ENCODE measurements at places on chromosomes 2 and 18. TPM values are rescaled to one million over a fixed set of nuclear protein-coding genes. Genes with fewer than 3 reads are reported as not detected.

DNA sequence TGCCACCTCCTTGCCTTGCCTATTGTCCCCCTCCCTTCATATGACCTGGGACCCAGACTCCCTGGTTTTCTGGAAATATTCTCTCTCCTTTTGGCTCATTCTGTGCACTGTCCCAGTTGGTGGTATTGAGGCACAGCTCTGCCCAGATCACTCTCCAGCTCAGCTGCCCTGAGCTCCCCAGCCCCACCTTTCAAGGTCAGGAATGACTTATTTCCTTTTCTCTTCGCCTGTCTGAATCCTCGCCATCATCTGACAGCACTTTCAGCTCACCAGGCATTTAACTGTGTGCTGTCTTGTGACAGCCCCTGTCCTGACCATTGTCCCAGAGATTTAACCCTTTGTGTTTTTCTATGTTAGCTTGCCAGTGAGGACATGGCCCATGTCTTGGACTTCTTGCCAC, 133.0 kb downstream of the MSH2 start:
- no peak for DNase-seq

Gene KIAA2012
- not detected for total RNA-seq

- no peak for DNase-seq
These were observed 131.4 kb upstream of the SLC1A4 start for GRCh38 chr2:64857581-64858471.

GRCh38 chr2:100427627-100428258, 10.3 kb upstream of the CHST10 start:
- no peak for DNase-seq

Gene CD207
- total RNA-seq = 1.1 TPM

DNA sequence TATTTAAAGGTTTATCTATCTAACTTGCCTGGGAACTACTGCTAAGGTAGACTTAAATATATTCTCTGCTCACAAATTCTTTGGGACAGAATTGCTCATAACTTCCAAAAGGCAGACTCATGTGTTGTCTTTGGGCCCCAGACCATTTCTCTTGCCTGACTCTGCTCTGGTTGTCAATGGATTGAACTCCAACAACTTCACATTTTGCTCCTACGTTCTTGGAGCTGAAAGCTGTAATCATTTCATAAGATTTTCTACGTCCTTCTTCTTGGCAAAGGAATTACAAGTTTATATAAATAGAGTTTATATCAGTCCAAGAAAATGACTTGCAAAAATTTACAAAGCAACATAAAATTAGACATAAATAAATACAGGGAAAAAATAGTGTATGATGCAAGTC, 32.9 kb upstream of the PPM1B start:
- DNase-seq = no peak

DNA sequence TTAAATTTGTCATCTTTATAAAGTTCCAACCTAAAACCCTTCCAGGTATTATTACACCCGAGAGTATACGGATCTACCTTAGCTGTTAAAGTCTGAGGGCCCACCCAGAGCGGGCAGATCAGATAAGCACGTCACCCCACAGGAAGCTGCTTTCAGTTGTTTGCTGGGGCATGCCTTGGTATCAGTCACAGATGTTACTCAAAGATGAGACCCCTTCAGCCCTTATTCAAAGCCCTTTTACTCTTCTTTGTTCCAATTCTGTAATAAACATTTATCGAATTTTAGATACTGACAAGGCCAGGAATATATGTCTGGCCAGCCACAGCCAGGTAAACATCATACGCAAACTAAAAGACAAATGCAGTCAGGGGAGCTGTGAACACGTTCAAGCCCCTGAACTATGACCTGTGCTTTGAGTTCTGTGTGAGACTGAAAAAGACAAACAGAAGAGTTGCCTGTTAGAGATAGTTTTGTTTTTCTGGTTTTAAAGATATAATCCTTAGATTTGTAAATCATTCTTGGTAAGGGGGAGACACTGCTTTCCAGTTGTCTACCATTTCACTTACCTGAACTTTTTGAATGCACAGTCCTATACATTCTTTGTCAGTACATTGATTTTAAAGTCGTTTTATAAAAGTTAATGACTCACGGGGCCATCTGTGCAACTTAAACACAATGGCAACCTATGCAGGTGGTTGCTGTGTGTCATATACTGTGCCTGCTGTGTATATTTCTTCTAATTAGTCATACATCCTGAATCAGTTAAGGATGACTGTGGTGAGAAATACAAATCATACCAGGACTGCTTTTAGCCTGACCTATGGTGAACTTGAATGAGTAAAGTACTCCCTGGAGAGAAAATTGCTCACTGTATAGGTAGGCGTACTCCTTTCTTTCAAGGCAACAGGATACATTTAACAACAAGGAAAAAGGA, 100.5 kb upstream of the ITPRID2 start:
- DNase-seq = no peak

DNA sequence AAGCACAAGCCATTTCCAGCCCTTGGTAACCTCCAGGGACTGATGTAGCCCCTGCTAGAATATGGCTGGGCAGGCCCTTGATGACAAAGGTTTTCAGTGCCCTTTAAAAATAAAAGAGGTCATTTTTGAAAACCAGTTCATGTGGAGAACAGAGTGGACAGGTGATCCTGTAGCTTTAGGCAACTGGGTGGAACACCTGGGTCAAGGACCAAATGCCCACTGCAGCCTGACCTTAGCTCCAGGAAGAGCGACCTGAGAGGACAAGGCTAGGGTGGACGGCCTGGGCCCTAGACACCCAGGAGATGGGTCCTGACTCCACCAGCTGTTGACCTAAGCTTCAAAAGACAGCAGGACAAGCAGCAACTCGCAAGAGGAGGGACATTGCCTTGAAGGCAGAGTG, 116.6 kb downstream of the LIPG start:
- no peak for DNase-seq

Gene IL37
- total RNA-seq = 1.3 TPM

Gene ZNF516
- 18.9 TPM for total RNA-seq

Gene TET3
- total RNA-seq = 6.6 TPM

GRCh38 chr2:127610561-127610960, 35.4 kb upstream of the GPR17 start:
- no peak for DNase-seq

DNA sequence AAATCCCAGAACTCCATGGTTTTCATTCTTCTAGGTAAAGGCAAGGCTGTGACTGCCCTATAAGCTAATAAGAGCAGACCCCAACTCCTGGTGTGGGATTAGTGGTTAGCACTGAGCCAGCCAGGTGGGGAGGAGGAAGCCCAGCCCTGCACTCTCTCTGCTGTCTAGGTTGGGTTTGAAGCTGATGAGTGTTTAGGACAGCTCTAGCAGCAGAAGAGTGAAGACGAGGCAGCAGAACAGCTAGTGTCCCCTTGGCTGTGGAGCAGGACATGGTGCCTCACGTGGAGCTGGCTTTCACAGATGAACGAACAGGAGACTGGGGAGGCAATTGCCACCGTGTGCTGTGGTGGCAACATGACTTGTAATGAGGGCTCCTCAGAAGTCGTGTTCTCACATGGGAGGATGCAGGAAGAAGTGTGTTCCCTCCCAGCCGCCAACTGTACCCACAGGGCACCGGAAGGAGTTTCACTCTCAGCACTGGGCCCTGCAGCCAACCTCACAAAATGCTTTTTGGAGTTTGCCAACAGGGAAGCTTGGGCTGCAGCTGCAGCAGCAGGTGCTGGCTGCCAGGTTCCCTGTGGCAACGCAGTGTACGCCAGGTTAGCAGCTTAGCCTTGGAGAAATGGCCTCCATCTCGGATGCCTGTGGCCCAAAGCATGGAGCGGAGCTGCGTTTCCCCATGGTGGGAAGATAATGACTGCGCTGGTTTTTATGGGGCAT, 328.2 kb downstream of the SETBP1 start:
- DNase-seq = no peak

Gene AMER3
- total RNA-seq = not detected

DNA sequence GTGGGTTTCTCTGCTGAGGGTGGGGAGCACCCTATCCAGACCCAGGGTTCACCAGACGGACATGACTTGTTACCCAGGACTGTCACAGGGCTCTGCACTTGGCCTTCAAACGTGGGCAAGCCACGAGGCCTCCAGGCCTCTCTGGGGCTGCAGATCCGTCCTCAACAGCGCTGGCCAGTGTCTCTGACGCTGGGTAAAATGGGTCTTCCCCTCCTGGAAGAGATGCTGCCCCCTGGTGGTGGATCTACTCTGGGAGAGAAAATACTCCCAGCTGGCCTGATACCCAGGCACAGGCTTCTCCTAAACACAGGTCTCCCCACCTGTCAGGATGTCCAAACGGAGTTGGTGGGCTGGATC, 3.7 kb downstream of the GPR17 start:
- DNase-seq = peak; percentile 43
